Myometrial cell (primary cell): ENCODE measurements at places on chromosomes 12 and 14. TPM values are rescaled to one million over a fixed set of nuclear protein-coding genes. Genes with fewer than 3 reads are reported as not detected.

The SCNN1A gene
- total RNA-seq = under 0.01 and 0.29 TPM in 2 replicates

The GRIN2B gene
- total RNA-seq = not detected in 2 replicates

The PLEKHG7 gene
- total RNA-seq = not detected in 2 replicates

The LBHD2 gene
- total RNA-seq = not detected in 2 replicates

The SMOC1 gene
- total RNA-seq = 0.89 TPM in 1 of 2 replicates, not detected in the other

The PMCH gene
- not detected in 2 replicates for total RNA-seq

The RPGRIP1 gene
- not detected in 2 replicates for total RNA-seq

The TXNDC16 gene
- 2.6 and 5.8 TPM in 2 replicates for total RNA-seq

The PRPH gene
- total RNA-seq = not detected in 2 replicates

The LRRK2 gene
- total RNA-seq = 2.3 and 4.1 TPM in 2 replicates

The SLC25A47 gene
- not detected in 2 replicates for total RNA-seq

The CNTN1 gene
- under 0.01 and 0.86 TPM in 2 replicates for total RNA-seq

The KITLG gene
- 8.1 and 11.3 TPM in 2 replicates for total RNA-seq

The DYRK4 gene
- 58.2 and 58.3 TPM in 2 replicates for total RNA-seq

The CLEC4A gene
- 0.86 TPM in 1 of 2 replicates, not detected in the other for total RNA-seq

The PPFIA2 gene
- total RNA-seq = 0.71 TPM in 1 of 2 replicates, not detected in the other

The RNASE3 gene
- not detected in 2 replicates for total RNA-seq

The PTPRO gene
- under 0.01 and 0.35 TPM in 2 replicates for total RNA-seq

The MOK gene
- total RNA-seq = 23.4 and 35.8 TPM in 2 replicates
